ENCODE measurements at places on chromosomes 16 and 17.

- DNase-seq, result no peak
Measured at GRCh38 chr17:11925262-11926021, 71.8 kb downstream of the ZNF18 start.

GRCh38 chr16:89473791-89474414 lies 16.5 kb downstream of the ANKRD11 start:
- DNase-seq, result peak; percentile 35

- DNase-seq, result no peak
Measured at GRCh38 chr16:12942861-12943260, 41.5 kb downstream of the SHISA9 start.

GRCh38 chr16:84583995-84584394 lies 33.9 kb downstream of the COTL1 start:
- DNase-seq, result no peak

DNA sequence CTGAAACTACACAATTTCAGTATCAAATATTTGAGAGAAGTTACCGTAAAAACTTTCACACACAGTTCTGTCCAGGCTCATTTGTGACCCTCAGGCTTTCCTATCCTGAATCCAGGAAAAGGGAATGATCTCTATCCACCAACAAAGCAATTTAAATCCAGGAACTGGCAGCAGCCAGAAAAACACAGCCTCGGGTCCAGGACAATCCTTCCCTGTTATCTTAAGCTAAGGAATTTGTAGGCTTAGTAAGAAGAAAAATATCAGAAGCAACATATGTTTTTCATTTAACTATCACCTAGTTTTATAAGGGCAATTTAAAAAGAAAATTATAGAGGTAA lies 47.1 kb downstream of the TEX2 start:
- no peak for DNase-seq

DNA sequence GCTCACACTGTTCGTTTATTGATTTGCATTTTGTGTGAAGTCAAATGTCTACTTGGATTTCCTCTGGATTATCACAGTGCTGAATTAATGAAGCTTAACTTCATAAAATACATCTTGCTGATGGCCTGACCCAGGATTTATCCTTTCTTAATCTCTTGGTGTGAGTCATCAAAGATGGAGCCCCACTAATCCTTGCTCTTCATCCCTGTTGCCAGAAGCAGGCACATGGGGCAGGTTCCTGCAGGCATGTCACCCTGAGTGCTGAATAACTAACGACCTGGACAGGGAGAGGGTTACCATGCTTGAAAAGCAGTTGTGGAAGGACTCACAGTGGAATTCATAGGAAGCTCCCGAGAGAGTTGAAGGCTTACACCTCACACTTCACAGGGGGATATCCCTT lies 56.0 kb upstream of the FA2H start:
- no peak for DNase-seq

DNA sequence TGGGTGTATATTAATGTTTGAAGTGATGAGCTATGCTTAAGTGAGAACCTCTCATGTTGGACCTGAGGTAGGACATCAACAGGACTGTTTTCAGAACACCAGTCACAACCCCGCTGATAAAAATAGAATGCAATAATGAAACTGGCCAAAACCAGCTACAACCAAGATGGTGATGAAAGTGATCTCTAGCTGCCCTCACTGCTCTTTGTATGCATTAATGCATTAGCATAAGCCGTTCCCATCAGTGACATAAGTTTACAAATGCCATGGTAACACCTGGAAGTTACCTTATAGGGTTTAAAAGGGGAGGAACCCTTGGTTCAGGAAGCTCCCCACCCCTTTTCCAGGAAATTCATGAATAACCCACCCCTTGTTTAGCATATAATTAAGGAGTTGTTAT lies 672.5 kb upstream of the EEF2KMT start:
- no peak for DNase-seq

- DNase-seq, result no peak
Measured at GRCh38 chr17:47735139-47735464, 2.1 kb downstream of the TBX21 start.

GRCh38 chr16:71408536-71408935 lies 33.3 kb downstream of the TLE7 start:
- no peak for DNase-seq

GRCh38 chr17:48375356-48375755 lies 54.7 kb downstream of the SKAP1 start:
- no peak for DNase-seq

GRCh38 chr16:51508490-51509212 lies 357.6 kb upstream of the SALL1 start:
- no peak for DNase-seq

DNA sequence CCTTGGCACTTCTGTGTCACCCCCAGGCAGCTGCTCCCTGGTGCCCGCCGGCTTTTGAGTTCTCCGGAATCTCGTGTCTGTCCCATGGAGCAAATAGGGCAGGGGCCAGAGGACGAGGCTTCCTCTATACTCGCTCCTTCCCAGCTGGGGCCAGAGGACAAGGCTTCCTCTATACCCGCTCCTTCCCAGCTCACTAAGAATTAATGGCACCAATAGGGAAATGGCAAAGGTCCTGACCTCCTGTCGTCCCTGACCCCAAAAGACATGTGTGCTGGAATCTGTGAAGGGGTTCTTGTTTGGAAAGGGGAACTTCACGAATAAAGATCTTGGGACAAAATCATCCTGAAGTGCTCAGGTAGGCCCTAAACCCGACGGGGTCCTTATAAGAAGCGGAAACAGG lies 7.6 kb downstream of the SGSH start:
- DNase-seq, result no peak

Data from CD4-positive, alpha-beta T cell treated with Interleukin-12 subunit alpha and Interleukin-12 subunit beta, for 1 hour (primary cell).